Left renal cortex interstitium (tissue), 4 donors: ENCODE measurements at places on chromosomes 16 and 17. TPM values are rescaled to one million over a fixed set of nuclear protein-coding genes. Genes with fewer than 3 reads are reported as not detected.

GRCh38 chr16:75502916-75503605, 7.8 kb upstream of the CHST6 start:
- no peak for DNase-seq

DNA sequence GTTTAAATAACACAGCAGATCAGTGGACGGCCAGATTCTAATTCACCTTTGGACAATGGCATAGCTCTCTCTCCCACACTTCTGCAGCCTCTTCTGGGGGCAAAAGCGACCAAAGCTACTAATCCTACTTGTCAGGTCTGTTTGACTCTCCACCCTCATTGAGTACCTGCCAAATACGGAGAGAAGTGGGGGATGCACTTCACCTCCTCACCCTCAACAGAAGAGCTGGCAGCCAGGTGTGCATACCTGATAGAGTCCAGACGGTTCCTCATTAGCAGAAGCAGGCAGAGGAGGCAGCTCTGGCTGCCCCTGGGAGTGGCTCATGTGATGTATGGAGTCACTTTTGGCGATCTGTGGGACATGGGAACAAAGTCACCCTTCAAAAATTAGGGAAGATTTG, 4.9 kb downstream of the DNAH3 start:
- DNase-seq = no peak

- DNase-seq = no peak
Measured at GRCh38 chr17:49890077-49890821, 42.4 kb upstream of the TAC4 start.

DNA sequence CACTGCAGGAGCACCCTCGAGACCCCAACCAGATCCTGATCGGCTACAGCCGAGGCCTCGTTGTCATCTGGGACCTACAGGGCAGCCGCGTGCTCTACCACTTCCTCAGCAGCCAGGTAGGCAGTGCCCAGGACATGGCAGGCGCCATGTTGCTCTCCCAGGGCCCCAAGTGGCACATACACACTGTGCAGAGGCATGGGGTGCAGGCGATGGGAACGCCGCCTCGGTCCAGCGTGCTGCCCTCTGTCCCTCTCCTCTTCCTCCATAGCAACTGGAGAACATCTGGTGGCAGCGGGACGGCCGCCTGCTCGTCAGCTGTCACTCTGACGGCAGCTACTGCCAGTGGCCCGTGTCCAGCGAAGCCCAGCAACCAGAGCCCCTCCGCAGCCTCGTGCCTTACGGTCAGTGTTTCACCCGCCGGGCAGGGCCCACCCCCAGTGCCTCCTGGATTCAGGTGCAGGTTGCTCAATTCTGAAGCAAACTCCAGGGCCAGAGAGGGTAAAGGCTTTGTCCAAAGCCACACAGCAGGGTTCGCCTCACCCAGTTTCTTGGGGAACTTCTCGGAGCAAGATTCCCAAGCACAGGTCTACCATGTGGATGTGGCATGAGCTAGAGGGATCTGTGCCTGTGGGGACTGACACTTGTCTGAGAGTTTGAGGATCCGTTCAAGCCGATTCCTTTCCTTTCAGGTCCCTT, 24.4 kb upstream of the MYO15B start:
- no peak for DNase-seq

GRCh38 chr17:45580924-45581323, 90.4 kb upstream of the PLEKHM1 start:
- DNase-seq = peak; percentile 47

DNA sequence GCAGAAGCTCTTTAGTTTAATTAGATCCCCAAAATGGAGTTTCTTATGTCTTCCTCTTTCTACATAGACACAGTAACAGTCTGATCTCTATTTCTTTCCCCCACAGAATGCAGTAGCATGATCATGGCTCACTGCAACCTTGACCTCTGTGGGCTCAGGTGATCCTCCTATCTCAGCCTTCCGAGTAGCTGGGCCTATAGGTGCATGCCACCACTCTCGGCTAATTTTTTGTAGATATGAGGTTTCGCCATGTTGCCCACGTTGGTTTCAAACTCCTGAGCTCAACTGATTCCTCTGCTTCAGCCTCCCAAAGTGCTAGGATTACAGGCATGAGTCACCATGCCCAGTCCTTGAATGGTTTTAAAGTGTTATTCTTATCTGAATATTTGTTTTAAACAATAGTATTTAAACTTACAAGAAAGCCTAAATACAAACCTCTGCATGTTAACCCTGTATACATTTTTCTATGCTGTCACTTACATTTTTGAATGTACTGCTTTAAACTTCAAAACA, 120.6 kb downstream of the GOSR1 start:
- no peak for DNase-seq

DNA sequence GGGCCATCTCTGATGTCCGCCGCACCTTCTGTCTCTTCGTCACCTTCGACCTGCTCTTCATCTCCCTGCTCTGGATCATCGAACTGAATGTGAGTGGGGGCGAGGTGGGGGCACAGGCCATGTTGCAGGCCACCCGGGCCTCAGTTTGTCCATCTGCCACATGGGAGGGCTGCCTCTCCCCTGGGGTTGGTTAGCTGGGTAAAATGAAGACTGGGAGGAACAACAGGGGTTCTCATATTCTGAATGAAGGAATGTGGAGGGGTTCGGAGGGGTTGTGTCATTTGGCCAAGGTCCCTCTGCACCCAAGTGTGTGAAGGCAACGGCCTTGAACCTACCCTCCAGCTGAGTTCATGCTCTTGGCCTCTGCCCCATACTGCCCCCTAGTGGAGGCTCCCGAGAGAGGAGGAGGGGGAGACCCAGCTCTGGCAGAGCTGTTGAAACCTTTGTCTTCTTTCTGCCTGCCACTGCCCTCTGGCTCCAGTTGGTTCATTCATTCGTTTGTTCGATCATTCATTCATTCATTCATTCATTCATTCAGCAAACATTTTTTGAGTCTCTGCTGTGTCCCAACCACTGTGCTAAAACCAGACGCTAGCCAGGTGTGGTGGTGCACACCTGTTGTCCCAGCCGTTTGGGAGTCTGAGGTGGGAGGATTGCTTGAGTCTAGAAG, 11.4 kb upstream of the TCAP start:
- no peak for DNase-seq

DNA sequence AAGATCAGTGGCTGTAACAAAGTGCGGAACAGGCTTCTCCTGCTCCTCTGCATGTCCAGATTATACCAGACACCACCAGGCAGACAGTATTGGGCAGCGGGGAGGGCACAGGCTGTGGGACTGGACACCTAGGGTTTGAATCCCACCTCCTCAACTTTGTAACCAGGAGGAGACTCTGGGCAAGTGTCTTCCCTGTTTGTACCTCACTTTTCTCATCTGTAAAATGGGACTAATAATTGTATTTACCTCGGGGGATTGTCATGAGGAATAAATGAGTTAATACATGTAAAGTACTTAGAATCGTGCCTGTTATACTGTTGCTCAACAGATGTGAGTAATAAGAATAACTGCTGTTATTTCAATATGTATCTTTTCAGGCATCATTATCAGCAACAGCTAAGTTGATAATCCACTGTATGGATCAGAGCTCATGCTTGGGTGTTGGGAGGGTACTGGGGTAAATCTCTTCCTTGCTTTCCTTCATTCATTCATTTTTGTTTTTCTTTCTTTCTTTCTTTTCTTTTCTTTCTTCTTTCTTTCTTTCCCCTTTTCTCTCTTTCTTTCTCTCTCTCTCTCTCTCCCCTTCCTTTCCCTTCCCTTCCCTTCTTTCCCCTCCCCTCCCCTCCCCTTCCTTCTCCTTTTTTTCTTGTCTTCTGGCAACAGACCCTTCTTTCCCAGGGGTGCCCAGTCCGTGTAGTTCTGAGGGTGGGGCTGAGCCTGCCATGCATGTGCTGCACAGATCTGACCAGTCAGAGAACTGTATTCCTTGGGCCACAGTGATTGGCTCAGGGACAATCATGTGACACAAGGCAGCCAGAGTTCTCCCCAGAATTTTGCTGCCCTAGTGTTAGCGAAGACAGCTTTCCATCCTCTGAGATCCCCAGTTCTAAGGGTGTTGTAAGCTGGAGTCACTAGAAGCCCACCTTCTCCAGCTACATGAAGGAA, 25.3 kb upstream of the BRD7 start:
- no peak for DNase-seq

DNA sequence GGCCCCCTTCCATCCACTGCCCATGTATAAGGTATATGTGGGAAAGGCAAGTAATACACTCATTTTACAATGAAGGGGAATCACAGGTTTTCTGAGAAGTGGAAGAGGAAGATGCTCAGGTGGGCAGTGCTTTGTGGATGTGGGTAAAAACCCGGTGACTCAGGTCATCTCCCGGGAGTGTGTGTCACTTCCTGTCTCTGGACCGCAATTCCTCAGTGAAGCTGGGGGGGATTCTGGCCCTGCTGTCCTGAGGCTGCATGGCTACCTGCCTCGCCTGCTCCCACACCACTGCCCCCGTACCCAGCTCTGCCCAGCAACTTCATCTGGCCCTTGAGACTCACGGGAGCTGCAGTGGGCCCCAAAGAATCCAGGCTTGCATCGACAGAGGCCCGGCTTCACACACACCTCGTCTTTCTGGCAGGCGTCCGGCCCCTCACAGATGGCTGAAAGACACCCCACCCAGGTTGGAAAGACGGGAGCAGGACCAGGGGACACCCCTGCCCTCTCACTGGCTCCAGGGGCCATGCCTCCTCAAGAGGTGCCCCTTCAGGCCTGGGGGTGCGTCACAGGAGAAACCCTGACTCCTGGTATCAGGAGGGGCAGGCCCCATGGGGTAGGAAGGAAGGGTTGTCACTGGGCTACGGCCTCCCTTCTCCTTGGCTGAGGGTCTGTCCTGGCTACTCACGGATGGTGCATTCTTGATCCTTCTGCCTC, 882 bp downstream of the SCARF1 start:
- DNase-seq = no peak

- no peak for DNase-seq
Measured at GRCh38 chr17:29005936-29006511, at the start of gene SEZ6. TSS of gene SEZ6 (minus strand) at chr17:29006033. CDS start at chr17:29005869, 164 bp downstream.

DNA sequence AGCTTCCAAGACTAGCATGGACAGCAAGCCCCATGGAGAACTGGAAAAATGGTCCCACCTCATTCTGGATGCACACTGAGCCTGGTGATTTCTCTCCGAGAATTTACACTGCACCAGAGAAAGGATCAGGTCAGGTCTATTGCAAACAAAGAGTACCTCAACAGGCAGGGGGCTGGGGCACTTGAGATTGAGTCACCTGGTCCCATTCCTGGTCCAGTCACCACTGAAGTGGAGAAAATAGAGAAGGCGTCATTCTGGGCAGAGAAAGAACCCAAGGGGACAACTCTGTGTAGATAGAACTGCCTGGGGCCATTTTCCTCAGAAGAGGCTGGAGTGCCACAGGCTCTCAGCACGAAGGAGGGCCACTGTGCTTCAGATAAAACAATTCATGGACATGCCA, 38.4 kb downstream of the CENPV start:
- DNase-seq = no peak

GRCh38 chr17:71098071-71098470, 928.7 kb downstream of the KCNJ2 start:
- no peak for DNase-seq

- no peak for DNase-seq
Measured at GRCh38 chr17:17681187-17681743, at the start of gene RAI1. TSS of gene RAI1 (plus strand) at chr17:17681458. CDS start at chr17:17792949, 111,491 bp downstream.

DNA sequence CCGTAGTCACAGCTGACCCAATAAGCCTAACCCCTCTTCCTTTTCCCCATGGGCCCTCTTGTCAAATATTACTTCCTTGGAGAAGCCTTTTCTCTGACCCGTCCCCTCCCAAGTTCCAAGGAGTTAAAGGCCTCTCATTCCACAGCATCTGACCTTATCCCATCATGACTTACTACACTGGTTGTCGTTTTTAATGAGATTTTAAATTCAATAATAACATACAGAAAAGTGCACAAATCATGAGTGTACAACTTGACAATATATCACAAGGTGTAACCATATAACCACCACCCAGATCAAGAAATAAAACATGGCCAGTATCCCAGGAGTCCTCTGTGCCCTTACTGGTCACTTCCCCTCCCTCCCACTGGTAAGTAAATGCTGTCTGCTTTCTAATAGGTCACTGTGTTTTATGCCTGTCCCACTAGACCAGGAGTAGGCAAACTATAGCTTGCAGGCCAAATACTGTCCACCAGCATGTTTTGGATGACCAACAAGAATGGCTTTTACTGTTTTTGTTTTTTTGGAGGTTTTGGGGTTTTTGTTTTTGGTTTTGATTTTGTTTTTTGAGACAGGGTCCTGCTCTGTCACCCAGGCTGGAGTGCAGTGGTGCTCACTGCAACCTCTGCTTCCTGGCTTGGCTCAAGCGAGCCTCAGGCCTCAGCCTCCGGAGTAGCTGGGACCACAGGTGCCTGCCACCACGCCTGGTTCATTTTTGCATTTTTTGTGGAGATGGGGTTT, 1.2 kb upstream of the FDXR start:
- DNase-seq = no peak

DNA sequence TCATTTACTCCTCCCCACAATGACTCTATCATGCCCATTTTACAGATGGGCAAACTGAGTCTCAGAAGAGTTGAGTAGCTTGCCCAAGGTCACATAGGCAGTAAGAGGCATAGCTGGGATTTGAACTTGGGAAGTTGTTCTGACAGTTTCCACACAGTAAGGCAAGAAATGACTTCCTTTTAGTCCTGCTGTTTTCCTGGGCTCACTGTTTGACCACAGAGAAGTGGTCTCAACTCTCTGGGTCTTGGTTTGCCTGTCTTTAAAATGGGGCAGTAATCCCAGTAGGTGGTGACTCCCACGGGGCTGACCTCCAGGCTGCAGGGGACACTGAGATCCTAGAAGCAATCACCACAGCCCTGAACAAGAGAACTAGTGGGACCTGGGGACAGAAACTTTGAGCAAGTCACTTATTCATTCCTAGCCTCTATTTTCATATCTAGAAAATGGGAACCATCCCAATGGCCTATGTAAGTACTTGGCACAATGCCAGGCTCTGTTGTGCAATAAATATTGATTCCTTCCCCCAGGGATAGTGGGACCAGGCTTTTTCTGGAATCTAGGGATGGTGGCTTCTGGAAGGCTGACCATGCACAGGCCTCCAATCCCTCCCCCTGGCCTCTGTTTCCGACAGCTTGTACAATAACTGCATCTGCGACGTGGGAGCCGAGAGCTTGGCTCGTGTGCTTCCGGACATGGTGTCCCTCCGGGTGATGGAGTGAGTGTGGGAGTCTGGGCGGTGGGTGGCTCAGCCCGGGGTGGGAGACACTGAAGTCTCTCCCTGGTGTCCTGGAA, 20.5 kb downstream of the DEXI start:
- DNase-seq = no peak

- DNase-seq = no peak
Measured at GRCh38 chr17:20991276-20992037, 51.4 kb downstream of the USP22 start.

GRCh38 chr17:50545311-50545710, 1.7 kb upstream of the SPATA20 start:
- no peak for DNase-seq

Gene SMPD3
- polyA plus RNA-seq = 2.4 TPM

Gene ARHGAP23
- polyA plus RNA-seq = 70.4 TPM

Gene SCN4A
- polyA plus RNA-seq = 1.0 TPM

Gene TLCD3B
- 1.5 TPM for polyA plus RNA-seq

Gene RNF151
- not detected for polyA plus RNA-seq

Gene CD300LB
- polyA plus RNA-seq = 0.10 TPM

Gene CCDC40
- polyA plus RNA-seq = 25.5 TPM

Gene PTX4
- not detected for polyA plus RNA-seq

Gene CFAP119
- polyA plus RNA-seq = 10.8 TPM

Gene TMC5
- polyA plus RNA-seq = 0.51 TPM

Gene PIRT
- 0.11 TPM for polyA plus RNA-seq
